SW 1271 (cell line): ENCODE measurements at places on chromosomes 2 and 18.

DNA sequence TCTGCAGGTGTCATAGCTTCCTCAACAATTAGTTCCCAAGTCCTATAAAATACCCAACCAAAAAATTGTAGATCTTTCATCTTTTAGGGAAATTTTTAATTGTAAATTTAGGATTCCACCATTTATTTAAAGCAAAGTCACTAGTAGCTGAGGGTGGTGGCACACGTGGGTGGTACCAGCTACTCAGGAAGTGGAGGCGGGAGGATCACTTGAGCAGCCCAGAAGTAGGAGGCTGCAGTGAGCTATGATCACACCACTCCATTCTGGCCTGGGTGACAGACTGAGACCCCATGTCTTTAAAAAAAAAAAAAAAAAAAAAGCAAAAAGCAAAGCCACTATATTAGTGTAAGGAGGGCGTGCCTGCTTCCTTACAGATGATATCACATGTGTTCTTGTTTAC is 60.3 kb upstream of the GREB1L start:
- no peak for DNase-seq

DNA sequence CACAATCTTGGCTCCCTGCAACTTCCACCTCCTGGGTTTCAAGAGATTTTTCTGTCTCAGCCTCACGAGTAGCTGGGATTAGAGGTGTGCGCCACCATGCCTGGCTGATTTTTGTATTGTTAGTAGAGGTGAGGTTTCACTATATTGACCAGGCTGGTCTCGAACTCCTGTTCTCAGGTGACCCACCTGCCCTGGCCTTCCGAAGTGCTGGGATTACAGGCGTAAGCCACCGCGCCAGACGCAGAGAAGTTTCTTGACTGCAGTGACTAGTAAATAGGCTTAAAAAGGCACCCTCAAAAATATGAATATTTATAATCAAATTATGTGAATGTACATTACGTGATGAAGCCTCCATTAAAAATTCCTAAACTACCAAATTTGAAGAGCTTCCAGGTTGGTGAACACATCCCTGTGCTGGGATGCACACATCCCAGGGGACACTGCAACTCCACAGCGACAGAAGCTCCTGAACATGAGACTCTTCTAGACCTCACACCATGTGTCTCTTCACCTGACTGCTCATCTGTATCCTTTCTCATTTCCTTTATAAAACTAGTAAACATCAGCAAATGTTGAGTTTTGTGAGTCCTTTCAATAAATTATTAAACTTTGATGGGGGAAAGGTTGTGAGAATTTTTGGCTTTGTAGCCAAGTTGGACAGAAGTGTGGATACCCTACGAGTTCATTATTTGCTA is 203.3 kb upstream of the SPOPL start:
- no peak for DNase-seq

DNA sequence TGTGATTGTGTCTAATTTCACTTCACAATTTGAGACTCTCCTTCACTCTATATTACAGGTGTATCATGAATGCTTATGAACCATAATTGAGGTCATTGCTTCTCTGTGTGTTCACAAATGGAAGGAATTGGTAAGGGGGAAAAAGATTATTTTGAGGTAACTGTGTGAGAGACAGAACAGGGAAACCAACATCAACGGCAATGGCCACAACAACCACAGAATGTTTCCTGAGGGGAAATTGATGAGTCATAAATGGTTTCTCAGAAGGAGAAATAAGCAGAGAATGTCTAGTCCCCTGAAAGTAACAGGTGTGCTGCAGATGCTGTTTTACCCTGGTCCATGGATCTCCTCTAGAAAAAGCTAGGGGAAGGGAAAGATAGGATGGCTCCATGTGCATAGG is 361.2 kb upstream of the GALNT5 start:
- no peak for DNase-seq

- peak; percentile 67 for DNase-seq
These were observed 110.8 kb upstream of the OTOS start for GRCh38 chr2:240250985-240251847.

GRCh38 chr2:95401480-95401879 is 1.0 kb upstream of the FAHD2A start:
- no peak for DNase-seq
